Breast epithelium (tissue), 4 donors: ENCODE measurements at places on chromosomes 2 and 18. TPM values are rescaled to one million over a fixed set of nuclear protein-coding genes. Genes with fewer than 3 reads are reported as not detected.

Gene ANKRD30B
- total RNA-seq, result 11.0 TPM

Gene ARL6IP6
- total RNA-seq, result 28.4 TPM

Gene LYPD6B
- 41.4 TPM for total RNA-seq

Gene DES
- 29.5 TPM for total RNA-seq

Gene ATOH8
- 20.8 TPM for total RNA-seq

Gene ALPI
- 0.33 TPM for total RNA-seq
